ENCODE measurements at places on chromosomes 3 and 15.

GRCh38 chr15:79154483-79155135, 64.0 kb upstream of the RASGRF1 start:
- no peak for DNase-seq

DNA sequence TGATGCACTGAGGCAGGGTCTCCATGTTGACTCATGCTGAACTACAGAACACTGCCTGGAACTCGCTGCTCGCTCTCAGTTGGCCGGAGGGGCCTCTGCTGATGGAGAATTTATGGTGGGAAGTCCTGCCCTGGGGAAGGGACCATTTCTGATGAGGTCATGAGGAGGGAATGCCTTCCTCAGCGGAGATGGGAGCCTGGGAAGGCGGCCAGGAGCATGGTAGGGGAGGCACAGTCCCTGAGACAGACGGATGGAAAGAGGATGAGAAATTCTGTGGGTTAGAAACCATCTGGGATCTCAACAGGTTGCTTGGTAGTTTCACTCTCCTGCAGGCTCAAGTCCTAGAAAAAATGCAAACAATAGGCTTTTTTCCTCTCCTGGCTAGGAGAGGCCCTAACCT, 56.8 kb upstream of the TPM1 start:
- DNase-seq = no peak

DNA sequence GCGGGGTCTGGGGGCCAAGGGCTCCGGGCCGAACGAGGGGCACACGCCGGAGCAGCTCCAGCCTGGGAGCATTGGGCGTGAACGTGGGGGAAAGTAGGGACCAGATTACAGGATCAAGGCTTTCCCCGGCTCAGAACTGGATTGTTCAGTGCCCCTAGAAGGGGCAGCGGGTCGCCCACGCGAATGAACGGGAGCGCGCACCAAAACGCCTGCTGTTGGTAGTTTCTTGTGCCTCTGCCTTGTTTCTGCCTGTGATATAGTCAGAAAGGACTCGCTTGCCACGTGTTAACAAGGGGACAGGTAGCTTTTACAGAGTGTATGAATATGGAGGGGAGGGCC, 1.1 kb downstream of the CASR start:
- no peak for DNase-seq

DNA sequence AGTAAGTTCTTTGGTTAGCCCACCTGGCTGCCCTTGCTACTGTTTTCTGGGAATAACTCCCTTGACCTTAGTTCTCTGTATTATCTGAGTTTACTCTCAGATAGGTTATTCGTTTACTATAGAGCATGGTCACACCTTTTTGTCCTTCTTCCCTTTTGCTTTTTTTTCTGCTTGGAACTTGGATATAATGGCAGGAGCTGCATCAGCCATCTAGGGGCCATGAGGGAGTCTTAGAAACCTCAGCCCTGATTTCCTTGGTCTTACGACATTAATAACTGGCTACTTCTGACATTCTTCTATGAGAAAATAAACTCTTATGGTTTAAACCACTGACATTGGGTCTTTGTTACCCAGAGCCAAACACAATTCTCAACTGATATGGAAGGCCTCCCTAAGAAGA, 3.4 kb upstream of the SLC51B start:
- no peak for DNase-seq

GRCh38 chr3:13828501-13829265, 51.2 kb downstream of the WNT7A start:
- no peak for DNase-seq

GRCh38 chr15:75952525-75952924, 48.8 kb downstream of the FBXO22 start:
- no peak for DNase-seq

DNA sequence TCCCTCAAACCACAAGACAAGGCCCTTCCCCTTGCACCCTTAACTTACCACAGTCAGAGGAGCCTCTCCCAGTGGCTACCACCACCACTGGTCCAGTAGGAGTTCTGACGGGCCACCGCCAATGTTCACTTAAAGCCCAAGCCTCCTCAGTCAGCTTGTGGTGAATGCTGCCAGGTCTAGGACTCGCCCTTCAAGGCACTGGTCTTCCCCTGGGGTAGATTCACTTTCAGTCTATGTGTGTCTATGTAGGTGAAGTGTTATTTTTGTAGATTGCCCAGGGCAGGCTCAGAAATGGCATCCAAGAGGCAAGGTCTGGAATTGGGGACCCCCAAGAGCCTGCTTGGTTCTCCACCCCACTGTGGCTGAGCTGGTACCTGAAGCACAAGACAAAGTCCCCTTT, 15.4 kb upstream of the CASR start:
- no peak for DNase-seq

- DNase-seq = no peak
Observed at GRCh38 chr3:124263168-124263567, 271.2 kb upstream of the ROPN1 start.

GRCh38 chr3:195048059-195048905, 222.7 kb downstream of the XXYLT1 start:
- no peak for DNase-seq

DNA sequence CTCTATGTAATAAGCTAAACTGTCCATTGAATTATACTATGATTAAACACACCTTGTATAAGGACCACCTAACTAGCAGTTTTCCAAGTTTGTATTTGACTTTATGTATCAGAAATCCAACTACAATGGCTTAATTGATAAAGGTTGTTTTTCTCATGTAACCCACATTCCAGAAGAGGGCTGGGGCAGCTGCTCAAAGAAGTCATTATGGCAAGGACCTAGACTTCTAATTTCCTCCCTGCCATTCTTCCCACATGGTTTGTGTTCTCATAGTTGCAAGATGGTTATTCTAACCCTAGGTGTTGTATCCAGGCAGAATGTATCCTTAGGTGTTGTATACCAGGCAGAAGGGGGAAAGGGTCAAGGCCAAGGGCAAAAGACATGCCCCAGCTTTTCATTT, 35.7 kb downstream of the GPR176 start:
- DNase-seq = no peak

GRCh38 chr15:101067660-101068522, 148.7 kb downstream of the LRRK1 start:
- no peak for DNase-seq

GRCh38 chr15:96232335-96232734, 98.2 kb upstream of the NR2F2 start:
- no peak for DNase-seq

DNA sequence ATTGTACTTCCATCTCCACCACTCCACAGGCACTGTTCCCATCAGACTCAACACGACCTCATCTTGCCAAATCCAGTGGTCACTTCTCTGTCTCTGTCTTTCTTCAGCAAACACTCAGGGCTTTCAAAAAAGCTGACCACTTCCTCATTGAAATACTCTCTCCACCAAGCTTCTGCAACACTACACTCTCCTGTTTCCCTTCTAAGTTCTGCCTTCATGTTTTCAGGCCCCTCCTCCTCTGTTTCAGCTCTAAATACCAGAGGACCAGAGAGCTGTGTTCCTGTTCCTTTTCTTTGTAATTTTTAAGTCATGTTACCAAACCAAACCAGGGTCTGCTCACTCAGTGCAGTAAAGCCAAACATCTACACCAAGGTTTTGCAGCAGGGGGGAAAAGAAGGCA, 33.8 kb upstream of the ACP3 start:
- no peak for DNase-seq

- no peak for DNase-seq
Observed at GRCh38 chr15:90192961-90193786, 8.0 kb upstream of the SEMA4B start.

GRCh38 chr3:83035704-83036010, 1274.2 kb upstream of the GBE1 start:
- DNase-seq = no peak

DNA sequence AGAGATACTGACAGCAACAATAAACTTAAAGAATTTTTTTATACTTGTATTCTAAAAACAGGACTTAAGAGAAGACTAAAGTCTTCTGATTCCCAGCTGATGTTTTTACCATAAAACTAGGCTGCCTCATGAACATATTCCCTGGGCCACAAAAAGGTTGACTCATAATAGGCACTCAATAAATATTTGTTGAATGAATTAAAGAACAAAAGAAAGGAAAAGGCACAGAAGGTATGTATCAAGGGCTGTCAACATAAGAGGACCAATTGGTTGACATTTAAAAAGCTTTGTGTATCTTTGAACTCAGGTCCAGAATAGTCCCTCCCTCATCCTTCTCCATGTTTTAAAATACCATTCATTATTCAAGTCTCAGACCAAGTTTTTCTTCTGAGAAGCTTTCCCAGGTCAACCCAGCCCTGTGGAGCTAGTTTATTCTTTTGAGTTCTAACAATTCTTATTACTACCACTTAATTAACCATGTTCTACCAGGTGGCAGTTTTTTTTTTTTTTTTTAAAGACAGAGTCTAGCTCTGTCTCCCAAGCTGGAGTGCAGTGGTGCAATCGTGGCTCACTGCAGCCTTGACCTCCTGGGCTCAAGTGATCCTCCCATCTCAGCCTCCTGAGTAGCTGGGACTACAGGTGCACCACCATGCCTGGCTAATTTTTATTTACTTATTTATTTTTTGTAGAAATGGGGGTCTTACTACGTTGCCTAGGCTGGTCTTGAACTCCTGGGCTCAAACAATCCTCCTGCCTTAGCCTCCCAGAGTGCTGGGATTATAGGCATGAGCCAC, 17.5 kb upstream of the ARHGEF3 start:
- no peak for DNase-seq

DNA sequence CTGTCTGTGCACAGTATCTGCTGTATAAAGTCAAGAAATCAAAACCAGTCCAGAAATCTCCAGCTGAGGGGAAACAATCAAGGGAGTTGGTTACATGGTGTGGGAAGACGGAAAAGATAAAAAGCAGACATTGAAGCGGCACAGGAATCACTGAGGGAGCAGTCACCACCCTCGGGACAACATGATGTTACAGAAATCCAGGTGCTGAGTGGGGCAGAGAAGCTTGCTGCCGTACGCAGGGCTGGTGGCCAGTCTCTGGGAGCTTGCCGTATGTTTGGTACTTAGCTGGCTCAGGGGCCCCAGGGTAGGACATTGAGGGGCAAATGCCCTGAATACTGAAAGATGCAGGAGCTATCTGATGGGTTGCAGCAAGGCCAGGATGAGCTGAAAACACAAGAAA, 237.9 kb downstream of the EDEM1 start:
- no peak for DNase-seq

GRCh38 chr15:41688671-41689070, 28.5 kb downstream of the MGA start:
- no peak for DNase-seq

Measured in stimulated activated CD8-positive, alpha-beta memory T cell treated with anti-CD3 and anti-CD28 coated beads, Interleukin-7, amount 100 ng/mL, for 4 hours (primary cell).